ENCODE measurements at places on chromosomes 3 and 15.

DNA sequence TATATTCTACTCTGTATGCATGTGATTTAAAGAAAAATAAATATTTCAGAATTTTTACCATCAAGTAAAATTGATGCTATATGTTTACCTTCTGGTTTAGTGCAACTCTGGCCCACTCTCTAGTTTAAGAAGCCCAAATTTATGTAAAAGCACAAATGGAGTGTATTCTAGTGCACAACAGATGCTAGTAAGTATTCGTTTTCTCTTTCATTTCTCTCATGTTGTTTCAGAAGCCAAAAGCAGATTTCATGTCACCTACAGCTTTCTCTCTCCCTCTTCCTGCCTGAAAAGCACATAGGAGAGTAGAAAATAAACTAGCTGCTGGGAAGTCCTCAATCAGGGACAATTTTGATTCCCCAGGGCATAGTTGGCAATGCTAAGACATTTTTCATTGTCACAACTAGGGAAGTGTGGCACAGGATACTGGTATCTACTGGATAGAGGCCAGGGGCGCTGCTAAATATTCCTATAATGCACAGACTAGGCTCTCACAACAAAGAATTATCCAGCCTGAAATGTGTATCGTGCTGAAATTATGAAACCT, 147.4 kb upstream of the ARHGEF26 start:
- no peak for DNase-seq

DNA sequence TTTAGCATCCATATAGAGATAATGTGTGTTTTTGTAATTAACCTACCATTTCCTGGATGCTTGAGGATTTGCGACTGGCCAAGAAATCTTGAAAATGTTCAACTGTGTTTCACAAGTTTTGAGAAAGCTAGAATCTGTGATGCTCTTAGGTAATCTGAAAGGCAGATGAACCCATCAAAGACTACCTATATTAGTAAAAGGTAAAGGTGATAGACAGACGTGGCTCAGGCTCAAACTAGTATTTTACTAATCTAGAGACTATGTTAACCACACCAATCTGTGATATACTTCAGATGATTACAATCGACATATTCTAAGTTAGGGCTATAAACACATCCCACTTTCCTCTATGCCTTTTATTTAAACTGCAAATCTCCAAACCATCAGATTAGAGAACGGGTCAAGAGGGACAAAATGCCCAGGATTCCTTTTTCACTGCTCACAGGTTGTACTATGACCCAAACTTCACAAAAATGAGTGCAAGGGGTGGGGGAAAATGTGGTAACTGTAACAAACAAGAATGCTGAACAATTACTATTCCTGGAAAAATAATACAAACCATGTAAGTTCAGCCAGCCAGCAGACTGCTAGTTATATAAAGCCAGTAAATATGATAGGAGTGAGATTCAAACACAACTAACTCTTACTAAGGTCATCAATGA, 295.1 kb downstream of the FOXP1 start:
- DNase-seq: no peak

GRCh38 chr3:38649500-38650247, at the start of gene SCN5A:
Gene SCN5A (minus strand): TSS chr3:38649687. CDS start chr3:38633307, 16,380 bp downstream.
- no peak for DNase-seq

- DNase-seq: no peak
Measured at GRCh38 chr15:58241872-58242271, 103.7 kb downstream of the AQP9 start.

- DNase-seq: no peak
Measured at GRCh38 chr3:16935781-16936180, 51.0 kb downstream of the PLCL2 start.

DNA sequence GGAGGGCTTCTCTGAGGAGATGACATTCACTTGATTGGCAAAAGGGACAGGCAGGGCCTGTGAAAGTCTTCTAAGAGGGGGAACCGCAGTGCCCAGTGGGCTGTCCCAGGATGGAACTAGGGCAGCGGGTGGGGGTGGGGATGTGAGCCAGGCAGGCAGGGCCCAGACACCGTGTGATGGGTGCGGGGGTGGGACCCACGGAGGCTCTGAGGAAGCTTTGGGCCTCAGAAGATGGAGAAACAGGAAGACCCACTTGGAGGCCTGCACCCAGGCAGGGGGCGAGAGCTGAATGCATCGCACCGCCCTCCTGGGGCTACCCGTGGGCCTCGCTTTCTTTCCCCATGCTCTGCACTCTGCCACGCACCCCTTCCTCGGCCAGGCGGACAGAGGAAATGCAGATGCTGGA, 32.9 kb upstream of the ACAD9 start:
- no peak for DNase-seq

DNA sequence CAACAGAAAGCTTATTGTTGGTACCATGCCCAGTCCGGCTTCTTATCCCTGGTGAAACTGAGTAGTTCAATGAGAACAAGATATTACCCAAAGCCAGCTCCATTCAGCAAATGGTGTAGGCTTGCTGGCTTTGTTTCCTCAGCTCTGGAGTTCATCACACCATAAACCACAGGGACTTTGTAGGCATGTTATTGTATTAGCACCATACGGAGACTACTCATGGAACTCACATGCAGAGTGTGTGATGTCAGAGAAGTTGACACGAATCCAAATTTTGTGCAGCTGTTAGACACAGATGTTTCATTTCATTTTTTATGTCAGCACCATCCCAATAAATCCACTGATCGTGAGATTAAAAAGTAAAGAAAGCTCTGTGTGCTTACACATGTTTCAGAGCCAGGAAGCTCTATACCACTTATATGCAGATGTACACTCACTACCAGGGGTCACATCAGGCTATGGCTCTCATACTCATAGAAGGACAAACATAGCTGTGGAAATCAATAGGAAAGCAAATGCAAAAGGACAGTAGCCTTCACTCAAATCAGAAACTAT, 63.4 kb upstream of the LEKR1 start:
- no peak for DNase-seq

DNA sequence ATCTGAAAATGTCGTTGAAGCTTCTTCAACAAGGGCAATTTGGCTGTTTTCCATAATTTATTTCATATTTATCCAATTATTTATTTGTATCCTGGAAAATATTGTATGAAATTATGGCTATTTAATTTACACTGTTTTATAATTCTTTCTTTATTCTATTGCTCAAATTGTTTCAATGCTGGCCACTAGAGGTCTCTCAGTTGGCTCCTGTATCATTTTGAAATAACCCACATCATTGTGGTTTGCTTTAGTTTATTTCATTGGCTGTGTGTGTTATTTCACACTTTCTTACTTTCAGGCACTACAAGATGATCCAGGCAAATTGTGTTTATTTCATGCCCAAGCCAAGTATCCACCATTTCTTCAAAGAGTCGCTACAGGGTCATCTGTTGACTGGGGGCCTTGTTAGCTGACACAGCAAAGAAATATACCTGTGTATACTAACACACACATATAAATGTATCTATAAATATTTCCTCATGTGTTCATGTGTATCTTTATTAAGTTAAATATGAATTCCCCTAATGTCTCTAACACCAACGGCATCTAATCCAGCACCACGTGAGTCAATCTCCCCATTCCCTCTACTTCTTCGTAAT, 86.2 kb downstream of the NPAP1 start:
- DNase-seq: no peak

DNA sequence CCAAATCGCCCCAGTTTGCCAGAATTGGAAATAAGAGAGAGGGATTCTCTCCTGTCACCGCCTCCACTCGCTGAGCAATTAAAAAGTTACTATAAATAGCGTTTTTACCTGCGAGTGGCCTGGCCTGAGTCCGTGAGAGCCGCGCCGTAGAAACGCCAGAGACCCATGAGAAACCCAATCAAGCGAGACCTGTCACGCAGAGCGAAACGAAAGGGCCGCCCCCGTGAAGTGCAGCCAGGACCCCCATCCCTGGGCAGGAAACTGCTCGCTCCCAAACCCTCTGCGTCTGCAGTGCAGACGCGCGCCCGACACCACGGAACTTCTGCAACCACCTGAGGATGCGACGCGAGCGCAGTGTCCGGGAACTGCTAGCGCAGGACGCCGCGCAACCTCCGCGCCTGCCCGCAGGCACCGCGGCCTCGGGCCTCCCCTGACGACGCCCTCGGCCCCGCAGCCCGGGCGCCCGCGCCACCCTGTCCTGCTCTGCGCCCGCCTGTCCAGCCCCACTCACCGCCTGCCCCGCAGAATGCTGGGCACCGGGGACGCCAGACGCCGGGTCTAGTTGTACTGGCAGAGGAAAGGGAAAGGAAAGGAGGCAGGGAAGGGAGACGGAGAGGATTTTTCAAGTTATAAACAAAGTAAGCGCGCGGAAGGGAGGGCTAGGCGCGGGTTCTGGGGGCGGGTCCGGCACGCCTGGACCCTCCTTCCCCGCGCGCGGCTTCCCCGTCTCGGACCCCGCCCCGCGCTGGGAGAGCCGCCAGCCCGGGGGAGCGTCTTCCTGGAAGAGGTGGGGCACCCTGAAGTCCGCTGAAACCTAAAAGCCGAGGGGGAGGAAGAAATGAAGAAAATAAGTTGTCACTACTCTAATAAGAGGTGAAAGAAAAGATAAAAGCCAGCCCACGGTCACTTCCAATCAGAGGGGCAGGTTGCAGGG, at the start of gene PLSCR4:
PLSCR4 (minus strand) TSS at position 657 of the 934 bp plus-strand sequence. CDS start 29,034 bp downstream, outside the sequence.
- peak; percentile 10 for DNase-seq

GRCh38 chr15:99930696-99931095, 197.5 kb upstream of the LYSMD4 start:
- no peak for DNase-seq

DNA sequence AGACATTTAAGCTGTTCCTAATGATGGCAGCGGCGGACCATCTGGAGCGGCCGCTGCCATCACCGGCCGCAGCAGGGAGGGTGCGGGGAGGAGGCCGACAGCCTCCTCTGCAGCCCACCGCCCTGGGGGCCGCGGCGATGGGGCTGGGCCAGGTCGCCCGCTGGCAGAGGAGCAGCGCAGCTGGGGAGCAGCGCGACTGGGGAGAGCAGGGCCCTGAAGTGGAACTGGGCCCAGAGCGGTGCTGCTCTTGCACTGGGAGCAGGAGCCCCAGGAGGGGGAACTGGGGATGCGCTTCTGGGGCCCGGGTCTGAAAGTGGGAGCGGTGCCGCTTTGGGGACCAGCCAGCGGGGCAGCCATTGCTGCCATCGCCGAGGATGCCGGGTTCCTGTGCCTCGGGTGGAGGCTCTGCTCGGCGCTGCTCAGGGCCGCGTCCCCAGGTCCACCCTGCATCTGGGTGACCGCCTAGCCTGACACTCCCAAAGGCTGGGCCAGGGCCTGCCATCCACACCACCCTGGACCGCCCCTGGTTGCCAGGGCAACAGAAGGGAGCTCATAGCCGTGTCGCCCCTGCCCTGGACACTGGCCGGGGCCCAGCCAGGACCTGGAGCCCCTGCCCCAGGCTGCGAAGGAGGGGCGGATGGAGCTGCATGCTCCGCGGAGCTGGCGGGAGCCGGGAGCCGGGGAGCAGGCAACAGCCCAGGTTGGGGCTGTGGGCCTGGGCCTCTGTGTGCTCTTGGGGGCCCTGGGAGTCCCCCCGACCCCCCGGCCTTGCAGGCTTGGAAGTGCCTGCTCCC, 15.5 kb upstream of the PLA2G4E start:
- DNase-seq: no peak

GRCh38 chr15:64521726-64522164, 61.4 kb downstream of the ZNF609 start:
- DNase-seq: no peak

GRCh38 chr15:28975766-28976179, 90.0 kb downstream of the APBA2 start:
- DNase-seq: no peak

- no peak for DNase-seq
Measured at GRCh38 chr15:100131321-100132224, 210.2 kb downstream of the ADAMTS17 start.

Data from posterior cingulate gyrus (tissue), 11 donors.